Bronchial smooth muscle cell (primary cell): ENCODE measurements at places on chromosomes 7 and 10. TPM values are rescaled to one million over a fixed set of nuclear protein-coding genes. Genes with fewer than 3 reads are reported as not detected.

CALML5 gene
- 0.17 TPM in 1 of 2 replicates, not detected in the other for total RNA-seq

TSPAN13 gene
- 1.8 and 4.1 TPM in 2 replicates for total RNA-seq

STAMBPL1 gene
- 14.5 and 30.1 TPM in 2 replicates for total RNA-seq

ZC3HAV1L gene
- total RNA-seq, result 2.8 and 3.8 TPM in 2 replicates

CTTNBP2 gene
- total RNA-seq, result 11.3 and 16.3 TPM in 2 replicates

GAD2 gene
- not detected in 2 replicates for total RNA-seq

BMPER gene
- total RNA-seq, result 7.4 and 11.5 TPM in 2 replicates

SLIT1 gene
- under 0.01 TPM in 2 replicates for total RNA-seq

WAC gene
- total RNA-seq, result 29.4 and 29.9 TPM in 2 replicates

ZNF398 gene
- total RNA-seq, result 3.9 and 4.6 TPM in 2 replicates

C7orf33 gene
- total RNA-seq, result not detected in 2 replicates

PRKRIP1 gene
- 9.7 and 14.5 TPM in 2 replicates for total RNA-seq

CPVL gene
- 0.16 and 0.69 TPM in 2 replicates for total RNA-seq

CNPY4 gene
- total RNA-seq, result 44.4 and 75.6 TPM in 2 replicates

IFIT5 gene
- total RNA-seq, result 18.8 and 20.0 TPM in 2 replicates

TMEM248 gene
- total RNA-seq, result 39.9 and 60.6 TPM in 2 replicates

NODAL gene
- total RNA-seq, result not detected in 2 replicates

PNLIPRP2 gene
- total RNA-seq, result not detected in 2 replicates

LRRC17 gene
- 311 and 381 TPM in 2 replicates for total RNA-seq

PARP12 gene
- 10.1 and 13.7 TPM in 2 replicates for total RNA-seq

BTAF1 gene
- total RNA-seq, result 38.6 and 41.1 TPM in 2 replicates

BTBD16 gene
- 0.16 TPM in 1 of 2 replicates, not detected in the other for total RNA-seq

EXOSC1 gene
- total RNA-seq, result 34.5 and 34.6 TPM in 2 replicates

GPR15LG gene
- total RNA-seq, result not detected in 2 replicates

WASHC2C gene
- total RNA-seq, result 61.3 and 67.8 TPM in 2 replicates

CYP2C19 gene
- not detected in 2 replicates for total RNA-seq

PDE6C gene
- total RNA-seq, result not detected in 2 replicates

ASIC3 gene
- total RNA-seq, result 0.09 TPM in 1 of 2 replicates, not detected in the other

C7orf57 gene
- total RNA-seq, result not detected in 2 replicates

PPP1R3C gene
- 125 and 167 TPM in 2 replicates for total RNA-seq

OPN1SW gene
- total RNA-seq, result not detected in 2 replicates

LRIT1 gene
- not detected in 2 replicates for total RNA-seq

AOAH gene
- not detected in 2 replicates for total RNA-seq

MYL10 gene
- total RNA-seq, result not detected in 2 replicates

FAM131B gene
- total RNA-seq, result 4.6 and 8.2 TPM in 2 replicates

MBL2 gene
- total RNA-seq, result not detected in 2 replicates

ALOX5 gene
- total RNA-seq, result under 0.01 TPM in 1 of 2 replicates, not detected in the other

PPP1R9A gene
- 0.16 and 0.60 TPM in 2 replicates for total RNA-seq

ZNF365 gene
- total RNA-seq, result 0.94 and 2.8 TPM in 2 replicates

OR9A2 gene
- total RNA-seq, result not detected in 2 replicates

PDE1C gene
- total RNA-seq, result 0.09 and 0.16 TPM in 2 replicates

FEZF1 gene
- total RNA-seq, result not detected in 2 replicates

FOXP2 gene
- 4.2 and 6.1 TPM in 2 replicates for total RNA-seq

DOCK4 gene
- total RNA-seq, result 10.4 and 21.8 TPM in 2 replicates

PRTFDC1 gene
- total RNA-seq, result 28.1 and 58.6 TPM in 2 replicates

UNC5B gene
- total RNA-seq, result 3.9 and 11.4 TPM in 2 replicates

RAB19 gene
- not detected in 2 replicates for total RNA-seq

MOGAT3 gene
- not detected in 2 replicates for total RNA-seq

SOSTDC1 gene
- 0.16 TPM in 1 of 2 replicates, not detected in the other for total RNA-seq
